Natural killer cell (primary cell): ENCODE measurements at places on chromosomes 13 and 19. TPM values are rescaled to one million over a fixed set of nuclear protein-coding genes. Genes with fewer than 3 reads are reported as not detected.

The SRRM5 gene
- 0.75 TPM for total RNA-seq

The SIGLECL1 gene
- not detected for total RNA-seq

The KIR2DL3 gene
- 57.3 TPM for total RNA-seq

The ERFL gene
- total RNA-seq = 1.1 TPM

The PABPC3 gene
- 0.20 TPM for total RNA-seq

The SLC15A1 gene
- not detected for total RNA-seq

The PLVAP gene
- 0.33 TPM for total RNA-seq

The TINCR gene
- 1.6 TPM for total RNA-seq

The PRR12 gene
- total RNA-seq = 62.1 TPM

The IL11 gene
- 0.14 TPM for total RNA-seq

The URI1 gene
- total RNA-seq = 66.8 TPM

The SPC24 gene
- 1.7 TPM for total RNA-seq

The SULT2A1 gene
- total RNA-seq = not detected

GRCh38 chr13:90393408-90393807, 954.1 kb upstream of the MIR17HG start:
- no peak for DNase-seq

DNA sequence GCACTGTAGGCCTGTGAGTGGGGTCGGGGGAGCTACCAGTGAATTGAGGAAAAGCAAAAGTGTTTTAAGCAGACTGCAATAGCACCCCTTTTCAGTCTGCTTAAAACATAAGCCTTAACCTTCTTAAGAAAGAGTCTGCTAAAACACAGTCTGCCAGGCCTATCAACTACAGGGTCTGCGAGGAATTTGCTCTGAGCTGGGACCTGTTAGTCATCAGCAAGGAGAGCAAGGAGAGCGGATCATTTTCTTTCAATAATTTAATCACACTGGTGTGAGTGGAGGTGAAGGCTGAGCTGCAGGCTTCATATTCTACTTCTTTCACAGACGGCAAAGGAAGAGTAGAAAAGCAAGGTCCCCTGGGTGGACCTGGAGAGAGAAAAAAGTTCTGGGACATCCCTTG, 342.7 kb downstream of the ENOX1 start:
- DNase-seq = no peak

DNA sequence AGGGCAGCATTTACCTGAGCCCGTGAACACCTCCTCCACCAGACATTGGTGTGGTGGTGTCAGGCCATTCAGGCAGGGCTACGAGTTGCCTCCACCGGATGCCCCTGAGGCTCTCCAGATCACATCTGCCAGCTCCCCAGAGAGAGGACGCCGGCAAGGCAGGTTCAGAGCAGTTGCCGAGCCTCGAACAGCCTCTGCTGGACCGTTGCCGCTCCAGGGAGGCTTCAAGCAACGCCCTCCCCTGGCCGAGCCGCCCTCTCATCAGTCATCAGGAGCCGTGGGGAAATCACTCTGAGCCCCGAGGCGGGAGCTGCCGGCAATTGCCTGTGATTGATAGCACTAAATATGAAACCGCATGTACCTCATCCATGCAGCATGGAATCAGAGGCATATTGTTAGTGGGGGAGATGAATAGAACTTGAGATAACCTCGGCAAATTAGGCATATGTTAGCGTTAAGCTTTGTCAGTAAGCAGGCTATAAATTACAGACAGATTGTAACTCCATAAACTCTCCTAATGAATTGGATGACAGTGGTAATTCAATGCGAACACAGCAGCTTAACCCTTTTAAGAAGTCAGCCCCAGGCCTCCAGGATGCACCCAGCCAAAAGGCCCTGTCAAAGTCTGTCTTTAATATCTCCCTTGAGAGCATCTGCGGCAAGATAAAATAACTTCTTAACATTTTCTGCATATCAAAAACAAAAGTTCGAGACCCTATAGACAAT, 29.8 kb upstream of the SPACA7 start:
- no peak for DNase-seq

- DNase-seq = no peak
Measured at GRCh38 chr19:12782174-12782423, 6.7 kb upstream of the HOOK2 start.

DNA sequence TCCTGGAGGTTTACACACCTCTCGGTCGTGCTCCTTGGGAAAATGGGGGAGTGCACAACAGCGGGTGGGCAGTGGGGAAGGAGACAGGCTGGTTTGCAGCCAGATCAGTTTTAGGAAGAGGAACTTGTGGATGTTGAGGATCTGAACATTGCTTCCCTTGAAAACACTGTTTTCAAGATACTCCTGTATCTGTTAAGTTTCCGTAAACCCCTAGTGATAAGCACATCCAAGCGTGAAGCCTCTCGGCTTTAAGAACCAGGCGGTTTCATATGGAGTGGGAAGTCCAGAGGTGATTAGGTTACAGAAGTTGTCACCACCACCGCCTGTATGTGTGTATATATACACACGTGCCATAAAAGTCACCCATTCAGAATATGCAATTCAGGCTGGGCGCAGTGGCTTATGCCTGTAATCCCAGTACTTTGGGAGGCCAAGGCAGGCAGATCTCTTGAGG, 47.4 kb downstream of the SIPA1L3 start:
- DNase-seq = no peak

GRCh38 chr13:32447894-32448623, 20.1 kb upstream of the N4BP2L1 start:
- no peak for DNase-seq

DNA sequence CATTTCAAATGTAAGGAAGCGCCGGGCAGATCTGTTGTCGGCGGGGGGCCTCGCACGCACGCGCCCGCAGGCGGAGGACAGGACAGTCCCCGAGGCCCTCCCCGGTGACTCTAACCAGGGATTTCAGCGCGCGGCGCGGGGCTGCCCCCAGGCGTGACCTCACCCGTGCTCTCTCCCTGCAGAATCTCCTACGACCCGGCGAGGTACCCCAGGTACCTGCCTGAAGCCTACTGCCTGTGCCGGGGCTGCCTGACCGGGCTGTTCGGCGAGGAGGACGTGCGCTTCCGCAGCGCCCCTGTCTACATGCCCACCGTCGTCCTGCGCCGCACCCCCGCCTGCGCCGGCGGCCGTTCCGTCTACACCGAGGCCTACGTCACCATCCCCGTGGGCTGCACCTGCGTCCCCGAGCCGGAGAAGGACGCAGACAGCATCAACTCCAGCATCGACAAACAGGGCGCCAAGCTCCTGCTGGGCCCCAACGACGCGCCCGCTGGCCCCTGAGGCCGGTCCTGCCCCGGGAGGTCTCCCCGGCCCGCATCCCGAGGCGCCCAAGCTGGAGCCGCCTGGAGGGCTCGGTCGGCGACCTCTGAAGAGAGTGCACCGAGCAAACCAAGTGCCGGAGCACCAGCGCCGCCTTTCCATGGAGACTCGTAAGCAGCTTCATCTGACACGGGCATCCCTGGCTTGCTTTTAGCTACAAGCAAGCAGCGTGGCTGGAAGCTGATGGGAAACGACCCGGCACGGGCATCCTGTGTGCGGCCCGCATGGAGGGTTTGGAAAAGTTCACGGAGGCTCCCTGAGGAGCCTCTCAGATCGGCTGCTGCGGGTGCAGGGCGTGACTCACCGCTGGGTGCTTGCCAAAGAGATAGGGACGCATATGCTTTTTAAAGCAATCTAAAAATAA, 18.2 kb downstream of the IL17D start:
- DNase-seq = no peak

DNA sequence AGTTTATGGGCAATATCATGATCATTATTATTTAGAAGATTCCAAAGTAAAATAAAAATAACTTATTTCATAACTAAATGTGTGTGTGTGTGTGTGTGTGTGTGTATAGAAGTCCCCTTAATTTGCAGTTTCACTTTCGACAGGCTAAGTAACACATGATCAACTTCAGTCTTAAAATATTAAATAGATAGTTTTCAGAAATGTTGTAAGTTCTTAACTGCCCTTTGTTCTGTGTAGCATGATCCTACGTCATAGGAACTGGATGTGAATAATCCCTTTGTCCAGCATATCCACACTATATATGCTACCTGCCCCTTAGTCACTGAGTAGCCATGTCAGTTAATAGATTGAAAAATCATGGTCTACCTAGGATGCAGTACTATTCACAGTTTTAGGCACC, 1863.5 kb upstream of the PCDH20 start:
- DNase-seq = no peak

DNA sequence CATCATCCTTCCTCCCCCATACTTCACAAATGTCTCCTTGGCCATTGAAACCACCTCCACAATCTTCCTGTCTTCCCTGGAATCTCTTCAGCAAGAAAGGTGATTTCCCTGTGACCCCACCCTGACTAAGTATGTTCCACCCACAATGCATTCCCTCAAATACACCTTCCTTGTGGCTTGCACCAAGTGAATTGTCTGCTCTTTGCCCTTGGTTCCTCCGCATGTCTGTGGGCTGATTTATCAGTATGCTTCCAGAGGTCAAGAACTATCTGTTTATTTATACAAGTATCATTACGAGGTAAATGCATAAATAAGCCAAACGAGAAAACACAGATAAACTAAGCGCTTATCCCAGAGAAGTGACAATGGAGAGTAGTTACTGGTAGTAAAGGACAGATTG, 45.4 kb upstream of the POMP start:
- no peak for DNase-seq

- no peak for DNase-seq
Measured at GRCh38 chr13:50686551-50686950, 156.9 kb downstream of the DLEU7 start.

GRCh38 chr13:84121456-84121855, 239.2 kb upstream of the SLITRK1 start:
- no peak for DNase-seq

GRCh38 chr19:17557466-17557865, 2.0 kb downstream of the COLGALT1 start:
- no peak for DNase-seq

- DNase-seq = no peak
Measured at GRCh38 chr13:40769970-40770369, 1.0 kb downstream of the MRPS31 start.

DNA sequence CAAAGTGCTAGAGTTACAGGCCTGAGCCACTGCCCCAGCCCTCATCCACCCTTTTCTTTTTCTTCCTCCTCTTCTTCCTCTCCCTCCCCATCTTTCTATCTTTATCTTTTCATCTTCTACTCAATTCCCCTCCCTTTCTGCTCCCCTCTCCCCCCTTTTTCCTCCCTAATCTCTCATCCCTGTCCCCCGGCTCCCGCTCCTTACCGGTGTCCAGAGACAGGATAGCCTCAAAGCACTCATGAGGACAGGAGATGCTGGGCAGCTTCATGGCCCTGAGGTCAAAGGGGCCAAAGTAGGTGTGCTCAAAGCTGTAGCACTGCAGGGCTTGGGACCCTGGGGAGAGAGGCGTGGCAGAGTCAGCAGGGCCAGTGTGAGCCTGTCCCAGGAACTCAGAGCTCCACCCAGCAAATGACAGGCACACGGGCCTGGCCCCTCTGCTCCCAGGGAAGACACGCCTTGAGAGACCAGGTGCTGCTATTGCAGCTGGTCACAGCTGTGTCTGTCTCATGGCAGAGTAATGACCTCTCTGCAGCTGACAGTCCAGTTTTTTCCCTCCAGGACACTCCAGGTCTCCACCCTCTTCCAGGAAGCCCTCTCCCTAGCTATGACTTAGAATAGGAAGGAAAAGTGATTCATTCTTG, 2.6 kb downstream of the LYPD5 start:
- DNase-seq = no peak

- DNase-seq = no peak
Measured at GRCh38 chr19:5977222-5977784, 637 bp downstream of the RANBP3 start.

GRCh38 chr13:39362652-39363381, 240.2 kb downstream of the LHFPL6 start:
- DNase-seq = no peak

DNA sequence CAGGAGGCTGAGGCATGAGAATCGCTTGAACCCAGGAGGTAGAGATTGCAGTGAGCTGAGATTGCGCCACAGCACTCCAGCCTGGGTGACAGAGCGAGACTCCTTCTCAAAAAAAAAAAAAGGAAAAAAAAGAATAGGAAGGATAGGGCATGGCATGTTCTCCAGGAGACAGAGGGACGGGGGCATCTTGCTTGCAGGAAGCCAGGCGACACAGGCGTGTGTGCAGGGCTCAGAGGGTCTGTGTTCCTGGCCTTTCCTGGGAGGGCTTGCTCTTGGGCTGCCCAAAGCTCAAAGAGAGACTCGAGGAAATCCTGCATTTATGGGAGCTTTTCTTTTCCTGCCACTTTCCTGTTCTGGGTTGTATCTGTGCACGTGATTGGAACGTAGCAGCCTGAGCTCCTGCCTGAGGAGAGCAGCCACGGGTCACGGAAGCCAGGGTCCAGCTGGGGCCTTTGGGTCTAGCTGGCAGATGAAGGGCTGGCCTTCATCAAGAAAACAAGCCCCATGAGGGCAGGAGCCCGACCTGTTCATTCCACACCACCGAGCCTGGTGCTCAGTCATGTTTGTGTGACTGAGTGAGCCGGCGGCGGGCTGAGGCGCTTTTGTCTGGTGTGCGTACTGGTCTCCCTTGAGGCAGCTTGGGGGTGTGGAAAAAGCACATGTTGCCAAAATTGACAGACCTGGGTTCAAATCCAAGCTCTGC, 44.5 kb downstream of the CAPN12 start:
- DNase-seq = no peak

DNA sequence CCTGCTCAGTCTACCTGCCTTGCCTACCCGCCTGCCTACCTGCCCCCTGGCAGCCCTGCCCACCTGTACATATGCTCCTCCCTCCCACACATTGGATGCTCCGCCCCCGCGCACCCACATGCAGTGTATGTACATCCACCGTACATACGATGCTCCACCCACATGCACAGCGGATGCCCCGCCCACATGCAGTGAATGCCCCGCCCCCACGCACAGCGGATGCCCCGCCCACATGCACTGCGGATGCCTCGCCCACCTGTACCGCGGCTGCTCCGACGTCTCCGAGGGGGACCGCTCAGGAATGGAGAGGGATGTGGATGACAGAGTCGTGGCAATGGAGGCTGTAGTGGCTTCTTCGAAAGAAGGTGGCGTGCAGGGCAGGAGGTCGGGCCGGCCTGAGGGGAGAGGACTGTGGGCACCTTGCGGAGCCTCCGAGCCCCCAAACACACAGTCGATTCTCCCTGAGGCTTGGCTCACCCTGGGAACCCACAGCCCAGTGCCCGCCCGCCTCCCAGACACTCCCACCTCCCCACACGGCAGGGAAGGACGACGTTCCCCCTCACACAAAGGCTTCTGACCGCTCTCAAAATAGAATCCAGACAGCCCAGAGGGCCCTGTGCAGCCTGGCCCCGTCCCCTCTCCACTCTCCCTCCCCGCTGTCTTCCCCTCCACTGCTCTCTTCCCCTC, 16.5 kb upstream of the CACTIN start:
- DNase-seq = no peak

GRCh38 chr19:18783958-18784785, 6.9 kb downstream of the COMP start:
- DNase-seq = no peak

DNA sequence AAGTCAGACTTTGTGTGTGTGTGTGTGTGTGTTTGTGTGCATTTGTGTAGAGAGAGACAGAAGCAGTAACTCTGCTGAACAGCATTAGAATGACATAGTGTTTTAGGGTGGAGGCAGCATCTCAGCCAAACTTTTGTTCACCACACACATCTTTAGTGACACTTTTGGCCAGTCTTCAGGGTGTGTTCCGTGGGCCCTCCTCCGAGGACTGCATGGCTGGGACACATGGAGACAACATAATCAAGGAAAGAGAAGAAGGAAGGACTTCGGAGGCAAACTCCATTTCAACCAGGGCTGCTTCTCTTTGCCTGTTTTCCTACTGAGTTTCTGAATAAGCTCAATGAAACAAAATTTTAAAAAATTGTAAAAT, 205.1 kb downstream of the LHFPL6 start:
- no peak for DNase-seq
